ENCODE measurements at places on chromosomes 13 and 19.
A peak's percentile ranks its signal among the peaks of the same experiment; 100 is the strongest.

DNA sequence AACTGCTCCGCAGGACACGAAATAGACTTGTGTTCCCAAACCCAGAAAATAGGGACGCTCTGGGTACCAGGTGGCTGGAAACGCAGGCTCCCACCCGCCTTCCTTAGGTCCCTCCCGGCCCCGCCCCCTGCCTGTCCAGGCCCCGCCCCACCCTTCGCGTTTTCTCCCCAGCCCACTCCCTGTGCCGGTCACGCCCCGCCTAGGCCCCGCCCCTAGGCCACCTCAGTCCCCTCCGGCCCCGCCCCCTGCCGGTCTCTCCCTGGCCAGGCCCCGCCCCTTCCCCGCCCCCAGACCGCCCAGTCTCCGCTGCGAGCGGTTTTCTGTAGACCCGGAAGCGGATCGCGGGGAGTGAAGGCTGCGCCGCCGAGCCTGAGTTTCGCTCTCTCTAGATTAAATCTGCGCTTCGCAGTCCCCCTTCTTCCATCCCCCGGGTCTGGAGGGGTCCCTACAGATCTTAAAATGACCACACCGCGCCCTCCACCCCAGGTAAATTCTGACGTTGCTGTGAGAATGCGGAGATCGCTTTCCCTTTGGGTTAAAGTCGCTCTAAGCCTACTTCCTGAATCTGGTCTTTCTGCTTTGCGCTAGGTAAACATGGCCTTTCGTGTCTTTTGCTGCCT is 3.7 kb upstream of the ZNF665 start:
- peak; percentile 99 for DNase-seq

- no peak for DNase-seq
These were observed 108.1 kb downstream of the PCDH17 start for GRCh38 chr13:57739543-57740190.

GRCh38 chr19:47267350-47267759 is 7.3 kb upstream of the INAFM1 start:
- no peak for DNase-seq

- no peak for DNase-seq
These were observed 4.6 kb upstream of the SLAIN1 start for GRCh38 chr13:77692746-77693448.

DNA sequence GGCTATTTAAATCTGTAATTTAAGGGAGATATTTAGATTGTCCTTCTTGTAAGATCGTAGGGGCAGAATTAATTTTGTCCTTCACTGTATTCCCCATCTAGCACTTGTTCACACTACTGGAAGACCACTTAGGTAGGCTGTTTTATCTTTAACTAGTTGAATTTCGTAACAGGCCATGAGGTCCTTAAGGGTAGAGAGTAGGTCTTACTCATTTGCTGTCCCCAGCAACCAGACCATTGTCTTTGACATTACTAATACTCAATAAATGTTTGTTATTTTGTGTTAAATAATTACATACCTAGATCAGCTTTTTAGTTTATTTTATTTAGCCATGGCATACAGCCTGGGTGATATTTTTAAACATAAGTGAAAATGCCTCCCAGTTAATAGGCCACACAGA is 177.1 kb downstream of the PCCA start:
- no peak for DNase-seq
